ENCODE measurements at places on chromosomes 6 and 20. TPM values are rescaled to one million over a fixed set of nuclear protein-coding genes. Genes with fewer than 3 reads are reported as not detected.

Gene PSORS1C2
- not detected for total RNA-seq

Gene PRICKLE4
- total RNA-seq, result 0.26 TPM

Gene ADIG
- total RNA-seq, result not detected

Gene HTR1E
- not detected for total RNA-seq

Gene BFSP1
- 2.3 TPM for total RNA-seq

Gene RUNX2
- 2.1 TPM for total RNA-seq

Gene ZNF343
- 15.0 TPM for total RNA-seq

Gene SLC22A2
- total RNA-seq, result not detected

Gene OR12D3
- total RNA-seq, result not detected

Gene TTLL9
- total RNA-seq, result not detected

Gene RSPO3
- 15.4 TPM for total RNA-seq

Gene CLPSL2
- not detected for total RNA-seq

Gene ASIP
- not detected for total RNA-seq
